ENCODE measurements at places on chromosomes 5 and 9.

DNA sequence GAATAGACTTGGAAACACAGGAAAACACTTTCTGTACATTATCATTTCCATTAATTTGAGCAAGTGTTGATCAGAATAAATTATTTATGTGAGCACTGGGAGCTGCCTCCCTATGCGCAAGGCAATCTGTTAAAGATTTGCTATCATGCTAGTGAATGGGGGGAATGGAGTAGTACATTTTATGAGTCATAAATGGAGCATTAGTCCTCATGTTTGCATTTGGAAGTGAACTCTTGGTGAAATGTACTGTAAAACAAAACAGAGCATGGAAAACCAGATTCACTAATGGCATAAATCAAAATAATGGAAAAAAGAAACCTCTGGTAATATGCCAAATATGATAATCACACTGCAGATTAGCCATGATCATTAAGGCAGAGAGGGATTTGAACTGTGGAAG lies 40.5 kb upstream of the TMC1 start:
- no peak for DNase-seq

- no peak for DNase-seq
Measured at GRCh38 chr9:133950629-133951111, 41.5 kb downstream of the VAV2 start.

DNA sequence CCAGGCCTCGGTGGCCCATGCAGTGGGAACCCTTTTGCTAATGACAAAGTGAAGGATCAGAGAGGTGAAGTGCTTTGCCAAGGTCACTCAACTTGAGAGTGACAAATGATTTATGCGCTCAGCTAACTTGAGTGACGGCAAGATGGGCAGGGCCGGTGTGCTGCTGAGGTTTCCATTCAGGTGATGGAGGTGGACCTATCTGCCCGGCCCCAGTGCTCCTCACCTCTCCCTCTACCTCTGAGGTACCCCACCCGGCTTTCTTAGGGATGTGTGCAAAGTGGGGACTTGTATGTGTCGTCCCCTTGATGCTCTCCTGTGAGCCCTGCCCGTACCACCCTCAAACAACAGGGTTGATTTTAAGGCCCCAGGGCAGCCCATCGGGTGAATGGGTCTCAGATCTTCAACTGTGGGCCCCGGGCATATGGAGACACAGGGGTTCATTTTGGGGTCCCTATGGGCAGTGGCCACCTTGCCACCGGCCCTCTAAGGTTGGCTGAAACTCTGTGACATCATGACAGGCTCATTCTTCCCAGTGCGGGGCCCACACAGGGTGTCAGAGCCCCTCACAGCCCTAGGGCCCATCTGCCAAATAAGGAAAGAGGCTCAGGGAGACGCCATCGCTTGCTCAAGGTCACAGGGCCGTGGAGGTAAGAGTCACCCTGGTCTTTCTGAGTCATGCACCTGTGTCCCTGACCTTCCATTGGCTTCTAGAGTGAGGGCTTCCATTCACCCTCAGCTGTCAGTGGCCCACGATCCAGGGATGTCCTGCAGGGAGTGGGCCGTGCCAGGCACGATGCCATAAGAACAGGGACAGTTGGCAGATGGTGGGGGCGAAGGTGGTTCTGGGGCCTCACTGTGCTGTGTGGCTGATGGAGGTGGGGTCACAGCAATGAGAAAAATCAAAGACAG lies 170.6 kb upstream of the MVB12B start:
- no peak for DNase-seq

GRCh38 chr5:50415912-50416311 lies 25.2 kb downstream of the EMB start:
- no peak for DNase-seq

DNA sequence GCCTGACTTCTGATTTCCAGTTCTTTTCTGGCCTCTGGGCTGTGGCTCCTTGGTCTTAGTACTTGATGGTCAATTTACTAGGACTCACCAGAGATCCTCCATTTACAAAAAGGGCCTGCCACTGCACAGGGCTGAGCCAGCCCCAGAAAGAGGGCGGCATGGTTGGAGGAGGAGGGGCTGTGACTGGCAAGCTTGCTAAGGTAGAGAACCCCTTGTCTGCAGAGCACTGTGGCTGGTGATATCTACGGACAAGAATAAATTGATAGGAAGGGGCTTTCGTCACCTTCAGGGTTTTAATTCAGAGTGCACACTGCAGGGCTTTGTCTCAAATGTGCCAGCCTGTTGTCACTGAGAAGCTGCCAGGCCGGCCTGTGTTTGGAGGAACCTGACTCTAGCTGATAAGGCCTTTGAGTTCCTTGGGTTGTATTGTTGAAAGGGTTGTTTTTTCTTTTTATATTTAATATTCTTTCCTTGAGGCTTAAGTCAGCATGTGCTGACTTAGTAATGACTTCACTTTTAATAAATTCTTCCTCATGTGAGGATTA lies 15.1 kb downstream of the SLC22A5 start:
- no peak for DNase-seq

DNA sequence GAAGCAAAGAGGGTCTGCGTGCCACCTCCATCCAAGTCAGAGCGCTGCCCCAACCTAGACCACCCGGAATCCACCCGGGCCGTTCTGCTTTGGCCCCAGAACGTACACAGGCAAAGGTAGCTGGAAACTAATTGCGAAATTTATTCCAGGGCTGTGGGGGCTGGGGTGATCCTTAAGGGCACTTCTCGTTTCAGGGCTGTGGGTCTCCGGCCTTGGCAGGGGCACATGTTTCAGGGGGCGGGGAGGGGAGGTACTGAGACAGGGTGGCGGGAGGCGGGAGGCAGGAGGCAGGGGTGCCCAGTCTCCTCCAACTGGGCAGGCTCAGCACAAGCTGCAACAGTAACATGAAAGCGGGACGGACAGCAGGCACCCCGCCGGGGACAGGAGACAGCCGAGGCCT lies 26.1 kb downstream of the NR5A1 start:
- no peak for DNase-seq

- no peak for DNase-seq
Measured at GRCh38 chr9:4837261-4838188, 44.8 kb downstream of the RCL1 start.

GRCh38 chr9:27785714-27786100 lies 212.4 kb upstream of the C9orf72 start:
- no peak for DNase-seq

- DNase-seq, result no peak
Measured at GRCh38 chr5:109900911-109901627, 211.3 kb downstream of the MAN2A1 start.

- no peak for DNase-seq
Measured at GRCh38 chr5:33300209-33300742, 140.5 kb upstream of the TARS1 start.

- DNase-seq, result no peak
Measured at GRCh38 chr5:100175346-100175745, 359.8 kb upstream of the FAM174A start.

GRCh38 chr5:35617435-35618303 lies at the start of gene SPEF2:
TSS of gene SPEF2 (plus strand) at chr5:35617863. CDS start at chr5:35617998, 135 bp downstream.
- DNase-seq, result peak; percentile 75

DNA sequence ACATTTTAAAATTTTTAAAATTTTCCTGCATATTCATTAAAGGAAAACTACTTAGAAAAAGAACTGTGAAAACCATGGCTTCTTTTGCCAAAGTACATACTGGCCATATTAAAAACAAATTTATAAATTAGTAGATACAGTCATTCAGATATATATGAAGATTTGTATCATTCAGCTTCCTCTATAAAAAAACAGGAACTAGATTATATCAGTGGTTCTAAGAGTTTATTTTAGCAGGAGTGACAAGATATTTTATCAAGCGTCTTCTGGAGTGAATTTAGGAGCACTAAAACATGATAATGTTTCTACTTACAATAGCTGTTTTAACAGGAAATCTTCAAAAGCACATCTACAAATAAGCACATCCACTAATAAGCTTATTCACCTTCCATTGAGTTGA lies 171.4 kb downstream of the RAPGEF6 start:
- DNase-seq, result no peak

DNA sequence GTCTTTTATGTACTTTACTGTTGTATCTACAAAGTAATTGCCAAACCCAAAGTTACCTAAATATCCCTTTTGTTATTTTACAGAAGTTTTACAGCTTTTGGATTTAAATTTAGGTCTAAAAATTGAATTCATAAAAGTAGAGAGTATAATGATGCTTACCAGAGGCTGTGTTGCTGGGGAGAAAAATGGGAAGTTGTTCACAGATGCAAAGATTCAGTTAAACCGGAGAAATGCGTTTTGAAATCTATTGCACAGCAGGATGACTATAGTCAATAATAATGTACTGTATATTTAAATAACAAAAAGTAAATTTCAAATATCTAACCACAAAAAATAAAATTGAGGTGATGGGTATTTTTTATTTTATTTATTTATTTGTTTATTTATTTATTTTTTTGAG lies 2.6 kb upstream of the ANKRD18A start:
- DNase-seq, result no peak

GRCh38 chr5:61632064-61632463 lies 300.0 kb downstream of the ZSWIM6 start:
- no peak for DNase-seq

DNA sequence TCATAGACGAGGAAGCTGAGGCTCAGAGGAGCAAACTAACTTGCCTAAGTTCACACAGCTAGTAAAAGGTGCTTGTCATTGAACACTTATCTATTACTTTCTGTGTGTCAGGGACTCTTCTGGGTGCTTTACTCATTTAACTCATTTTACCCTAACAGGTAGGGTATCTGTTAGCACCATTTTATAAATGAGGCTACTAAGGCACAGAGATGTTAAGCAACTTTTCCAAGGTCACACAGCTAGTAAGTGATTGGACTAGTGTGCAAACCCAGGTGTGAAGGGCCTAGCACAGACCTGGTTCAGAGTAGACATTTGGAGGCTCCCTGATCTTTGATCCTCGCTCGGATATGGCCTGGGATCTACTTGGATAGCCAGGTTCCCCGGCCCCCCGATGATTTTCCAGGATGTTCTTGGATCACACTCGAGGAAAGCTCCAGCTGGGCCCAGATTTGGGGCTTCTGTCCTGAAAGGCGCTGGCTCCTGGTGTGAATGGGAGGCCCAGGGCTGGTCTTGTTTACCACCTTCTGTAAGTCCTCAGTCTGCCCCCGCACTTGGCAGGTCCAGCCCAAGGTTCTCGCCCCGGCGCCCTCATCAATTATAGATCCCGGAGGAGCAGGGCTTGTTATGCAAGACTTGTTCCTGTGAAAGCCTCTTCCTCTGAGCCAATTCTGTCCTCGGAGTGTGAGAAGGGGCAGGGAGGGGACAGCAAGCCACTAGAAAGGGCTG lies 37.5 kb downstream of the GSN start:
- DNase-seq, result no peak

DNA sequence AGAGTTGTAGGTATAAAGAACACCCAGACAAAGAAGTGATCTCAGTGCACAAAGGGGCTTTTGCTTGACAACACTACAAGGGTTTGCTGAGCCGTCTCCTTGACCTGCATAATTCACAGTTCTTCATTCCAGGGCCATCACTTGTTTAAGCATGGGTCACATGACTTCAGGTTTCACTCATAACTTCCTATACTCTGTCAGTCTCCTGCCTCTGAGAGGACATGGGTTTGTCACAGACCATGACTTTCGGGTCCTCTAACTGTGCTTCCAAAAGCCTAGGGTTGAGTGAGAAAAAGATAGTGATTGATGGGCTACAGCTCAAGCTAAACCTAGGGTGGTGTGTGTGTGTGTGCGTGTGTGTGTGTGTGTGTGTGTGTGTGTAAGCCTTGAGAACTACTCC lies 166.4 kb downstream of the CDH6 start:
- no peak for DNase-seq

GRCh38 chr5:96714951-96715451 lies 52.8 kb downstream of the CAST start:
- DNase-seq, result no peak

DNA sequence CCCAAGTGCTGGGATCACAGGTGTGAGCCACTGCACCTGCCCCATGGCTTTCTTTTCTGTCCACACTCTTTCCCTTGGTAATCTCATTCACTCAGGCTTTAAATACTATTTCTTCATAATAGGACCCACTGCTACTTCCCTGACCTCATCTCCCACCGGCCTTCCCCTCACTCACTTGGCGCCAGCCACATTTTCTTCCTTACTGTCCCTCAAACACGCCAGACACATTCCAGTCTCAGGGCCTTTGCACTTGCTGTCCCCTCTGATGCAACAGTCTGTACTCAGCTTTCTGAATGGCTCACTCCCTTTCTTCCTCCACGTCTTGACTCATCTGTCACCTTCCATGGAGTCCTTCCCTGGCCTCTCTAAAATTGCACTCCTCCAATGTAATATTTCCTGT lies 111.1 kb upstream of the MVB12B start:
- DNase-seq, result no peak

- DNase-seq, result no peak
Measured at GRCh38 chr9:18623221-18624079, 149.5 kb downstream of the ADAMTSL1 start.

DNA sequence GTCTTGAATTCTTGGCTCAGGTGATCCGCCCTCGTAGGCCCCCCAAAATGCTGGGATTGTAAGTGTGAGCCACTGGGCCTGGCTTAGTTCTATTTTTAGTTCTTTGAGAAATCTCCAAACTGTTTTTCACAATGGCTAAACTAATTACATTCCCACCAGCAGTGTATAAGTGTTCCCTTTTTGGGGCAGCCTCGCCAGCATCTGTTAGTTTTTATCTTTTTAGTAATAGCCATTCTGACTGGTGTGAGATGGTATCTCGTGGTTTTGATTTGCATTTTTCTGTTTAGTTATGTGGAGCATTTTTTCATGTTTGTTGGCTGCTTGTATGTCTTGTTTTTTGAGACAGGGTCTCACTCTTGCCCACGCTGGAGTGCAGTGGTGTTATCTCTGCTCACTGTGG lies 28.2 kb downstream of the CNOT6 start:
- no peak for DNase-seq

GRCh38 chr5:115409094-115409493 lies 112.6 kb upstream of the CCDC112 start:
- DNase-seq, result no peak

DNA sequence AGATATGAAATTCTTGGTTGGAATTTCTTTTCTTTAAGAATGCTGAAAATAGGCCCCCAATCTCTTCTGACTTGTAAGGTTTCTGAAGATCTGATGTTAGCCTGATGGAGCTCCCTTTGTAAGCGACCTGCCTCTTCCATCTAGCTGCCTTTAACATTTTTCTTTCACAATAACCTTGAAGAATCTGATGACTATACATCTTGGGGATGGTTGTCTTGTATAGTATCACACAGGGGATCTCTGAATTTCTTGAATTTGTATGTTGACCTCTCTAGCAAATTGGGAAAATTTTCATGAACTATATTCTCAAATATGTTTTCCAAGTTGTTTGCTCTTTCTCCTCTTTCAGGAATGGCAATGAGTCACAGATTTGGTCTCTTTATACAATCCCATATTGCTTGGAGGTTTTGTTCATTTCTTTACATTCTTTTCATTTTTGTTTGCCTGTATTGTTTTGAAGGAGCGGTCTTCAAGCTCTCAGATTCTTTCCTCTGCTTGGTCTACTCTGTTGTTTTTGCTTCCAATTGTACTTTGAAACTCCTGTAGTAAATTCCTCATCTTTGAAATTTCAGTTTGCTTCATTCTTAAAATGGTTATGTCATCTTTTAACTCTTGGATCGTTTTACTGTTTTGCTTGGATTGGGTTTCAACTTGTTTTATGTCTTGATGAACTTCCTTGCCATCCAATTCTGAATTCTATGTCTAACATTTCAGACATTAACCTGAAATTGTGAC lies 245.2 kb upstream of the TARS1 start:
- DNase-seq, result no peak

Data from NCI-H1105 (cell line).